ENCODE measurements at places on chromosomes 13 and 19.

GRCh38 chr19:28697308-28697707 lies 515.6 kb downstream of the UQCRFS1 start:
- no peak for DNase-seq

DNA sequence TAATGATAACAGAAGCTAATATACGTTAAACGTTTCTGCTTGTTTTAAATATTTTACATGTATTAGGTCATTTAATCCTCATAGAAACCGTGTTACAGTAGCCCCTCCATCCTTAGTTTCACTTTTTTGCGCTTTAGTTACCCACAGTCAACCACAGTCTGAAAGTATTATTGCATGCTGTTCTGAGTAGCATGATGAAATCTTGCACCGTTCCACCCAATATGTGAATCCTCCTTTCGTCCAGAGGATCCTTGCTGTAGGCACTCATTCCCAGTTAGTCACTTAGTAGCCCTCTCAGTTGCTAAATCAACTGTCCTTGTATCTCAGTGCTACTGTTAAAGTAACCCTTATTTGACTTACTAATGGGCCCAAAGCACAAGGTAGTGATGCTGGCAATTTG lies 257.8 kb downstream of the ENOX1 start:
- no peak for DNase-seq

DNA sequence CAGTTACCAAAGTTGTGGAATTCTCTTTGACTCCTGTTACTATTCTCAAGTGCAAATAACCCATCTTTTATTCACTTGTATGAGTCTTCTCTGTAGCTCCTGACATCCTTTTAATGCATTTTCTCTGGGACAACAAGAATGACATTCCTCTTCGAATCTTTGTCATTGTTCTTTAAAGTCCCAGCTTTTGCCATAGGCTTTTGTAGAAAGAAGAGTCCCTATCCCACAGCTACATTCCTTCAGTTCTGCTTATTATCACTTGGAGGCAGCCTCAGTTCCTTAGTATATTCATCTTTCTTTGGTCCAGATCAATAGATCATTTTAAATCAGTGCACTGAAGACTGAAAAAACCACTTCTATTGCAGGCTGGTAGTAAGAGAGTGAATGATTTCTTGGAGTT lies 560.2 kb downstream of the DACH1 start:
- DNase-seq, result no peak

DNA sequence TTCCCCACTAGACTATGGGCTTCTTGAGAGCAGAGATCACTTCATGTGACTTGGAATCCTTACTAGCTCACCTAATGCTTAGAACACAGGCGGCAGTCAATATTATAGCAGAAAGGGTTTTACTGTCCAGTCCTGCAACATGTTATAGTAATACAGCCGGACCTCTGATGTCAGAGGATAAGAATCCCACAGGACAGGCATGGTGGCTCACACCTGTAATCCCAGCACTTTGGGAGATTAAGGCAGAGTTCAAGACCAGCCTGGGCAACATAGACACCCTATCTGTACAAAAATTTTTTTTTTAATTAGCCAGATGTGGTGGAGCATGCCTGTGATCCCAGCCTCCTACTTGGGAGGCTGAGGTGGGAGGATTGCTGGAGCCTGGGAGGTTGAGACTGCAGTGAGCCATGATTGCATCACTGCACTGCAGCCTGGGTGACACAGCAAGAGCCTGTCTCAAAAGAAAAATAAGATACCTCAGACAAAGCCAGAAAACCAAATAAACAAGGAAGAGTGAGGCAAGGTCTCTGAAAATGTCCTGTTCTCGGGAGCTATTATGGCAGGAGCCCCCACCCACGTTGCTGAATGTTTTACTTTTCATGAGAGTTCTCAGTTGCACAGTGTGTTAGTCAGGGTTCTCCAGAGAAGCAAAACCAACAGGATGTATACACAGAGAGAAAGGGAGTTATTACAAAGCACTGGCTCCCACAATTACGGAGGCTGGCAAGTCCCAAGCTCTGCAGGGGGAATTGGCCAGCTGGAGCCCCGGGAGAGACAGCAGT lies 100.8 kb downstream of the UBL3 start:
- DNase-seq, result no peak

DNA sequence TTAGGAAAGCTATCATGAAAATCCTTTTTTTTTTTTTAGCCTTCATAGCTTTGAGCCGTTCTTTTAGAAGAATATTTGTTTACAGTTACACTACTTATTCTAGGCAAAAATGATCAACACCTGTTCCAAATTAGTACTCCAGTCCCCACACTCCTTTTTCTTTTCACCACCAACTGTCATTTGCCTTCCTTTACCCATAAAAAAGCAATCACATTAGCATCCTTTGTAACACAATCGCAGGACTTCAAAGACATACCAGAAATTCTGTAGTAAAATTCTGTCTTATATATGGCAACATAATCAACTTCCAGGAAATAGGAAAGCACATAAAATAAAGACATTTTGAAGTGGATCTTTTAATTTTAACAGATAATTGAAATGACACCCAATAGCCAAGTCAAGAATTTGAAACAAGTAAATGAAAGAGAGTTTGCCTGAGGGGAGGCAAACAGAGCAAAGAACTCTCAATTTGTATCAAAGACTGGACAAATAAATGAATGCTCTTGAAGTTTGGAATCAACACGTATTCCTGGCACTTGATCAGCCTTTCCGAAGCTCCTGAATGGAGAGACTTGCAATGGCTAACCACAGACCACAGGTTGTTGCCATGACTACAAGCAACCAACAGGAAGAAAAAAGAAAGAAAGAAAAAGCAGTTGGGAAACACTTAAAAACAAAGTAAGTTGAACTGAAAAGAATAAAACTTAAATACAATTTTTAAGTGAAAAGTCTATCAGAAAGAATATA lies 206.8 kb downstream of the PCDH9 start:
- no peak for DNase-seq

DNA sequence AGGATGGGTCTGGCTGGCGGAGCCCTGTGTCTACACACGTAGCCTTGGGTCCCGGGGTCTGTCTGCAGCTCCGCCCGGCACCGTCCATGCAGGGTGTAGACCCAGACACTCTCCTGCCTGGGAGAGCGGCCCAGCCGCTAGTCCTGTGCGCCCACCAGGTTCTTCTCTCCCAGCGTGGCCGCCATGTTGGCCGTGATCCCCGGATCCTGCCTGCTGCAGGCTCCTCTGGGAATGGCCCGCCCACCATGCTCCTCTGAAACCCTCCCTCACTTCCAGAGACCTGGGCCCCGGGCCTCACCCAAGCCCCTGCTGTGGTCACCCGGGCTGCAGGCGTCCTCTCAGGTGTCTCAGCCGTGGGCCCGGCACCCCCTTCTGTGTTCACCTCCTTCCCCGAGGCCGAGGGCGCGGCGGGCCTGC lies 57.7 kb upstream of the MCF2L start:
- no peak for DNase-seq

DNA sequence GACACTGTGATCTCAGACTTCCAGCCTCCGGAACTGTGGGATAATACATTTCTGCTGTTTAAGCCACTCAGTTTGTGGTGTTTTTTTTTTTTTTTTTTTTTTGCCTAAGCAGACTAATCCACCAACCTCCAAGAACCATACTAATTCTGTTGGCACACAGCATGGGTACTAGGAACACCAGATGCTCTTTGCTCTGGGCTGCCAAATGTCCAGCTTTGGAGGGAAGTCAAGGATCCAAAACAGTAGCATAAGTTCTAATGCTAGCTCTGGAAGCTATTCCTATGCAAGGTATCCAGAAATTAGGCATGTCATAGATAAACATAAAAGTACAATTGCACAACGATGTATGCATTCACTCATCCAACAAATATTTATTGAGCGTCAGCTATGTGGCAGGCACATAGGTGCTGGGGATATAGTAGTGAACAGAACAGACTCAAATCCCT lies 64.5 kb upstream of the WDFY2 start:
- no peak for DNase-seq

DNA sequence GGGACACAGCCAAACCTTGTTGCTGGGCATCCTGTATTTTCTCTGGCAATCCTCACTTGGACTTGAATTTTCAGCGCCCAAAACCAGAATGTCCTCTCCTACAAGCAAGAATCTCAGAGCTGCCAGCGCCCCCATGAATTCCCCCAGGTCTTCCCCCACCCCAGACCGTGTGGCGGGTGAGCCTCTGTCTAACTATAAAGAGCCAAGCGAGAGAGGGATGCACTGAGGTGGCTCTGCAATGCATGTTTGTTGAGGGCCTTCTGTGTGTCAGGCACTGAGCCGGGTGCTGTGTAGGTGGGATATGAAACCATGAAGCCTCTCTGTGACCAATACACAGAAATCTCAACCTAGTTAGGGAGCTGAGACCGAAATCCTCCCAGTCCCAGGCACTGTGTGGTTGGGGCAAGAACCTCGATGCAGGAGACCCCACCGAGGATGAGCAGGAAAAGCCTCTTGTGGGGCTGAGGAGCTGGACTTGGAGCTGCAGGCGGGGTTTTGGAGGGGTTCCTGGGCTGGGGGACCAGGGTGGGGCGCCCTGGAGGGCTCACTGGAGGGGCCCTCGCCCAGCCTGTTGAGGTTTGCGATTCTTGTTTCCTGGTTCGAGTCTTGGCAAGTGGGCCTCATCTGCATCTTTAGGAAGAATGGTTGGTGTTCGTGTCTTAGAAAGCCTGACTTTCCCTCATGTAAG lies 12.4 kb upstream of the PROZ start:
- DNase-seq, result no peak

DNA sequence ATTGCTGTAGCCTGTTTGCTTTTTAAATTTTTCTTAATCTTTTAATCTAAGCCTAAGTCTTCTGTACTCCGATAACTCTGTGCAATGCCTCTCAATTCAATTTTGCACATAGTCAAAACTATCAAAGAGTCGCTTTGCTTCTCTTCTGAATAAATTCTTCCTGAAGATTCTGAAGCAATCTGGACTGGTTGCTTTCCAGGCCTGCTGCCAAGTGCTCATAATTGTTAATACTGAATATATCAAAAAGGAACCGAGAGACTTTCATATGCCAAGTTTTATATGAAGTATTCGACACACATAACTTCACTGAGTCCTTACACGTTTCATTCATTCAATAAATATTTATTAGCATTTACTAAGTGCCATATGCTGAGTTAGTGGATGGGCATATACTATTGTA lies 91.3 kb downstream of the EDNRB start:
- no peak for DNase-seq

- no peak for DNase-seq
These were observed 2.8 kb downstream of the SAFB start for GRCh38 chr19:5625641-5626040.

GRCh38 chr13:21615427-21615826 lies 11.5 kb upstream of the MICU2 start:
- DNase-seq, result no peak

DNA sequence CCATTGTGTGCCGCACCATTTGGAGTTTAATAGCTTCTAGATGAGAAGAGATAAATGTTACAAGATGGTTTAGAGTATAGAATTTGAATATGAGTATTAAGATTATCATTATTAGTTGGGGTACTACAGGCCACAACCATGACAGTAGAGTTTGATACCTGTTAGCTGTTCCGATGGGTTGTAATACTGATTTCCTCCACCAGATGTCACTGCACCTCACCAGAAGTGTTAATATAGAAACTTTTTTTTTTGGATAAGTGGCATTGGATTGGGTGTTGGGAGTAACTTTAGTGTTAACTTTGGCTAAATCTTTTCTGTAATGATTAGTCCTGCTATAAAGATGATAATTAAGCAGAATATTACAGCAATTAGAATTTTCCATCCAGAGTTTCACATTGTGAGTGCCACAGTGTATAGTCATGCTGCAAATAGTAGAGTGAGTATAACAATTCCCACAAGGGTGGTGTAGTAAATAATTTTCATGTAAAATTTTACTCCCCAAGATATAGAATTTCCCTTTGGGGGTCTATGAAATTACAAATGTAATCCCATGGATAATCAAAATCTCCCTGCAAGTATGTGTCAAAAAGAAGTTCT lies 56.3 kb downstream of the PSG3 start:
- DNase-seq, result no peak

- no peak for DNase-seq
These were observed 15.2 kb downstream of the SAE1 start for GRCh38 chr19:47145639-47146486.

- DNase-seq, result no peak
These were observed 29.2 kb downstream of the RBM26 start for GRCh38 chr13:79376843-79377242.

DNA sequence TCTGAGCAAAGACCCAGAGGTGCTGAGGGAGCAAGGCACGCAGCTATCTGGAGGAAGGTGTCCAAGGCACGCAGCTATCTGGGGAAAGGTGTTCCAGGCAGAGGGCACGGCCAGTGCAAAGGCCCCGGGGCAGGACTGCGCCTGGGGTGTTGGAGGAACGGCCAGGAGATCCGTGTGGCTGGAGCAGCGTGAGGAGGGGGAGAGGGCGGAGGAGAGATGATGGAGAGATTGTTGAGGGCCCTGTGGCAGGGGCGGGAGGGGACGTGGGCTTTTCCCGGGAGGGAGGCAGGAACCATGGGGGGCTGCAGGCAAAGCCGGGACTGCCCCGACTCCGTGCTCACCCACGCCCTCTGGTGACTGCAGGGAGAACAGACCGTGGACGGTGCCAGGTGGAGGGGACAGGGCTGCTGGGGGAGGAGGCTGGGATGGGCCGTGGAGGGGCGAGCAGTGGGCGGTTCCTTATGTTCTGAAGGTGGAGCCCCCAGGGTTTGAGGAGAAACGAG lies 13.3 kb upstream of the MISP start:
- DNase-seq, result no peak

- DNase-seq, result no peak
These were observed 1636.8 kb downstream of the PCDH9 start for GRCh38 chr13:65593298-65593874.

DNA sequence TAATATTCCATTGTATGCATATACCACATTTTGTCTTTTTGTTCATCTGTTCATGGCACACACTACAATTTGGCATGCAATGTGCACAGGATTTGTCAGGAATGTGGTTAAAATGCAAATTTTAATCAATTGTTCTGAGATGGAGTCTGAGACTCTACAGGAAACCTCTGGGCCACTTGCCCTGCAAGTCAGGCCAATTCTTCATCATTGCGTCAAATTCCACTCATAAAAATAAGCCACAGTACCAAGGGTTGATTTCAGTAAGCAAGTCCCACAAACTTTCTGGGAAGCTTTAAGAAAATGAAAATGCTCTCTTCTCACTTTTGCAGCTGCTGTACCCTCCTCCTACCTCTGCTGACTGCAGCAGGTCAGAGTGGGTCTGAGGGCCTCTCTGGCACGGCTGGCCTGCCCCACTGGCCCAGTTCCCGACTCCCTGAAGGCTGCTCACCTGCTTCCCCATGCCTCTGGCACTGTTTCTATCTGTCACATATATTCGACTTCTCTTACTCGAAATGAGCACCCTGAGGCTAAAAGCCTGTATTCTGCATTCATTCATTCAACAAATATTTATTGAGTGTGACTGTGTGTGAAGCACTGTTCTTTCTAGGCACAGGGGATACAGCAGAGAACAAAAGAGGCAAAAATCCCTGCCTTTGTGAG lies 83.8 kb upstream of the WASF3 start:
- no peak for DNase-seq

Measured in NCI-H187 treated with DMSO at 0.1 percent for 48 hours (cell line).